PC-9 (cell line): ENCODE measurements at places on chromosomes 1 and 21. TPM values are rescaled to one million over a fixed set of nuclear protein-coding genes. Genes with fewer than 3 reads are reported as not detected.
A peak's percentile ranks its signal among the peaks of the same experiment; 100 is the strongest.

Gene SLAMF6
- total RNA-seq: not detected in 2 replicates

Gene LRRC39
- total RNA-seq: 0.75 and 0.85 TPM in 2 replicates

Gene NHLH1
- total RNA-seq: 0.26 TPM in 1 of 2 replicates, not detected in the other

DNA sequence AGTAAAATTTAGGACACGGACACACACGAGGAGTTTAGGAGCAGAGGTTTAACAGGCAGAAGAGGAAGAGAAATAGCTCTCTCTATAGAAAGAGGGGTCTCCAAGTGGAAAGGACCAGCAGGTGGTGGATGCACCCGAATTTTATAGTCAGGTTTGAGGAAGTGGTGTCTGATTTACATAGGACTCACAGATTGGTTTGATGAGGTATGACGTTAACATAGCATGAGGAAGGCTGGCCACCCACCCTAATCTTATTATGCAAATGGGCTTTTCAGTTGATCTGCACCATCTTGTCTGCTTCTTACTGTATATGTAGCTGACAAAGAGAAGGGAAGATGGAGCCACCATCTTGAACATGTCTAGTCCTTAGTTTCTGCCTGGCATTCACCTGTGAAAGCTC lies 52.5 kb upstream of the RGS2 start:
- H3K36me3 ChIP-seq: no peaks in the 10 kb centered on the region
- no peaks in the 10 kb centered on the region for H3K27me3 ChIP-seq
- H3K4me3 ChIP-seq: no peak overlapping the region
- no peaks in the 10 kb centered on the region for H3K4me1 ChIP-seq
- no peak overlapping the region for H3K27ac ChIP-seq
- no peak for DNase-seq

DNA sequence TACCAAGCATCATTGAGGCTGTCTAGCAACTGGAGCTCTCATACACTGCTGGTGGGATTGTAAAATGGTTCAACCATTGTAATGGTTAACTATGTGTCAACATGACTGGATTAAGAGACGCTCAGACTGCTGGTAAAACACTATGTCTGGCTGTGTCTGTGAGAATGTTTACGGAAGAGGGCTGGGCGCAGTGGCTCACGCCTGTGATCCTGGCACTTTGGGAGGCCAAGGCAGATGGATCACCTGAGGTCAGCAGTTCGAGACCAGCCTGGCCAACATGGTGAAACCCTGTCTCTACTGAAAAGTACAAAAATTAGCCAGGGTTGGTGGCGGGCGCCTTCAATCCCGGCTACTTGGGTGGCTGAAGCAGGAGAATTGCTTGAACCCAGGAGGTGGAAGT lies 4.8 kb upstream of the FCRLA start:
- H3K4me1 ChIP-seq: 0 out of 2 replicates have a peak, but pooled peaks cover 4% of the 10 kb centered on the region
- no peaks in the 10 kb centered on the region for H3K36me3 ChIP-seq
- no peak overlapping the region for H3K4me3 ChIP-seq
- H3K27ac ChIP-seq: no peak overlapping the region
- H3K27me3 ChIP-seq: no peaks in the 10 kb centered on the region
- DNase-seq: no peak

Gene REN
- total RNA-seq: 0.81 TPM in 1 of 2 replicates, not detected in the other

Gene ZNF695
- 9.5 and 9.8 TPM in 2 replicates for total RNA-seq

- H3K27me3 ChIP-seq: no peaks in the 10 kb centered on the region
- H3K4me3 ChIP-seq: peak overlapping the region; percentile 68; the same call in 1 of the 2 replicates
- DNase-seq: peak; percentile 28
- H3K27ac ChIP-seq: peak overlapping the region; percentile 80
- H3K4me1 ChIP-seq: peaks cover 37% of the 10 kb centered on the region
These were observed 5.0 kb downstream of the GCLM start for GRCh38 chr1:93904228-93904627.

- H3K27me3 ChIP-seq: no peaks in the 10 kb centered on the region
- H3K4me1 ChIP-seq: peaks cover 9% of the 10 kb centered on the region
- no peak overlapping the region for H3K4me3 ChIP-seq
- DNase-seq: no peak
These were observed 62.7 kb upstream of the IPO9 start for GRCh38 chr1:201766131-201766866.

Gene B3GALT5
- total RNA-seq: 0.09 and 0.25 TPM in 2 replicates

Gene ELF3
- 295 and 318 TPM in 2 replicates for total RNA-seq

Gene ZNF678
- 4.1 and 6.1 TPM in 2 replicates for total RNA-seq
